ENCODE measurements at places on chromosomes 13 and 19.
A peak's percentile ranks its signal among the peaks of the same experiment; 100 is the strongest.

- DNase-seq = peak; percentile 71
Measured at GRCh38 chr19:33193865-33194362, at the start of gene LRP3. TSS of gene LRP3 (plus strand) at chr19:33194330. CDS start at chr19:33194786, 456 bp downstream.

- DNase-seq = no peak
Measured at GRCh38 chr13:24619282-24619681, 60.9 kb upstream of the ATP12A start.

DNA sequence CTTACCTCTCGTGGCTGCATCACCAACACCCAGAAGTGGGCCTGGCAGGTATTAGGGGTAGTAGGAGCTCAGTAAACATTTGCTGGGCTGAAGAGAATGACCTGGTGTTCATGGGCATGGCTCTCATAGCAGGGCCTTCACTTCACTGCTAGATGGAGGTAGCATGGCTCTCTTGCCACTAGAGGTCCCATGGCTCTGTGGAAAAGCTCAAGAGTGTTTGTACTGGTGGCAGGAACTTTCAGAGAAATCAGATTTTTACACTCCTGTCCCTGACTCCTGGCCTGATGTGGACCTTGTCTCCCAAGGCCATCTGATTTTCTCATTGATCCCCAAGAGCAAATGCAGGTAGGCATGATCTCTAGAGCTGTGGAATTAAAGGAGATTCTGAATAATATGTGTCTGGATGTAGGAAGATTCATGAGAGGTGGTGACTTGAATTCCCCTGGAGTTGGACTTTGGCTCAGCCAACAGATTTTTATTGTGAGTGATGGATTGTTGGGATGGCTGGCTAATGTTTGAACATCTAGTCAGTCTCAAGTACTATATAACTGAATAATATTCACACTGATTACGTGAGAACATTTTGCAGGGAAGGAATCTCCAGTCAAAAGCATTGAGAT is 5.7 kb downstream of the ZNF574 start:
- DNase-seq = no peak

- no peak for DNase-seq
Measured at GRCh38 chr13:93614776-93615175, 388.2 kb downstream of the GPC6 start.

DNA sequence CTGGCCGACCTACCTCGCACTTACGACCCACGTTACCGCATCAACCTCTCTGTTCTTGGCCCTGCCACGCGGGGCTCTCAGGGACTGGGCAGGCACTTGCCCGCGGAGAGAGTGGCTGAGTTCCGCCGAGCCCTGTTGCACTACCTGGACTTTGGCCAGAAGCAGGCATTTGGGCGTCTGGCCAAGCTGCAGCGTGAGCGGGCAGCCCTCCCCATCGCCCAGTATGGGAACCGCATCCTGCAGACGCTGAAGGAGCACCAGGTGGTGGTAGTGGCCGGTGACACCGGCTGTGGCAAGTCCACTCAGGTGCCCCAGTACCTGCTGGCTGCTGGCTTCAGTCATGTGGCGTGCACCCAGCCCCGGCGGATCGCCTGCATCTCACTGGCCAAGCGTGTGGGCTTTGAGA is 4.2 kb downstream of the DHX34 start:
- no peak for DNase-seq

DNA sequence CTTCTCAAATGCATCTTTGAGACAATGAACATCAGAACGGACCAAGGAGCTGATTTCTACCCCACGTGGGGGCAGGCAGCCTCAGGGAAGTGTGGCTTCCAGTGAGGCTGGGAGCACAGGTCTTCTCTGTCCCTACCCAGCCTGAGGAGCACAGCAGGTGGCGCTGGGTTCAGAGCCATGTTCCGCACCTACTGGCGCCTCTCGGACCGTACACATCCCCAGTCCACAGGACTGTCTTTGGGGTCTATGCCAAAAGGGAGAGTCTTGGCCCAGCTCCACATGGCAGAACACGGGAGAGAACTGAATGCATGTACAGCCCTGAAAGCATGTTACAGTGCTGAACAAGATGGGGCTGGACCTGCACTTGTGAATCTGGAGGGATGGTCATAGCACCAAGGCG is 22.6 kb downstream of the SUGP1 start:
- no peak for DNase-seq

GRCh38 chr19:17889609-17890214 is 18.0 kb downstream of the SLC5A5 start:
- peak; percentile 77 for DNase-seq

DNA sequence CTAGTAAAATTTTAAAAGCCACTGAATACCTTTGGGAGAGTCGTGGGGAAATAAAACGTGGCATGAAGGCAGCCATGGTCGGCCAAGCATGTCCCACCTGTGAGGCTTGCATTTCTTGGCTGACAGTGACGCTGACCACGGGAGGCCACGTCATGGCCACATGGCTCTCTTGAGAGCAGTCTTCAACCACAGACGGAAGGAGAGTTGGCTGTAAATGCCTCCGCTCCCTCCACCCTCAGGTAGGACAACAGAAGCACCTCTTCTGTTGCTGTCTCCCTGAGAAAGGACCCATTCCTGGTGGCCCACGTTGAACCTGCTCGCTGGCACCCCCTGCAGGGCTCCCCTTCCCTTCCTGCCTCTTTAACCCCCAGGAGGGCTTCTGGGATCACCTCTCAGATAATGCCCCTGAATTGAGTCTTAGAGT is 10.6 kb upstream of the LRRC25 start:
- DNase-seq = no peak

GRCh38 chr13:94950303-94950702 is 238.0 kb upstream of the SOX21 start:
- no peak for DNase-seq

DNA sequence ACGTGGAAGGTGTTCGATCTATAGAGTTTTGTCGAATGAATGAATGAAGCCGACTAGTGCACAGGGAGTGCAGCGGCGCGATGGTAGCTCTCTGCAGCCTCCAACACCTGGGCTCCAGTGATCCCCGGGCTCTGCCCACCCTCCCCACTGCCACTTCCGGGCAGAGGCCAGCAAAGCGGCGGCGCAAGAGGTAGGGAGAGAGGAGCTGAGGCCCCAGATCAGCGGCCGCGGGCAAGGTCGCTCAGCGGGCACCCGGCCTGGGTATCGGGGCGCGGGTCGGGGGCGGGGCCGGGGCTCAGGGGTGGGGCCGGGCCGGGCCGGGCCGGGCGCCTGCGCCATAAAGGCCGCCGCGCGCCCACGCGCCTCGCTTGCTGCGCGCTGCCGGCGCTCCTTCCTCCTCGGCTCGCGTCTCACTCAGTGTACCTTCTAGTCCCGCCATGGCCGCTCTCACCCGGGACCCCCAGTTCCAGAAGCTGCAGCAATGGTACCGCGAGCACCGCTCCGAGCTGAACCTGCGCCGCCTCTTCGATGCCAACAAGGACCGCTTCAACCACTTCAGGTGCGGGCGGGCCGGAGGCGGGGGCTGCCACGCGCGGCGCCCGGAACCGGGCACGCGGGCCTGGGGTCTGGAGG is at the start of gene GPI:
TSS of gene GPI (plus strand) at position 367 of the 633 bp plus-strand sequence. CDS start at position 438, 71 bp downstream.
- DNase-seq = peak; percentile 70

GRCh38 chr13:113763254-113763653 is 4.2 kb downstream of the TMEM255B start:
- no peak for DNase-seq

- peak; percentile 95 for DNase-seq
Measured at GRCh38 chr19:49421039-49421877, 2.0 kb downstream of the PTH2 start.

GRCh38 chr19:13850910-13851733 is 25.8 kb upstream of the NANOS3 start:
- no peak for DNase-seq

DNA sequence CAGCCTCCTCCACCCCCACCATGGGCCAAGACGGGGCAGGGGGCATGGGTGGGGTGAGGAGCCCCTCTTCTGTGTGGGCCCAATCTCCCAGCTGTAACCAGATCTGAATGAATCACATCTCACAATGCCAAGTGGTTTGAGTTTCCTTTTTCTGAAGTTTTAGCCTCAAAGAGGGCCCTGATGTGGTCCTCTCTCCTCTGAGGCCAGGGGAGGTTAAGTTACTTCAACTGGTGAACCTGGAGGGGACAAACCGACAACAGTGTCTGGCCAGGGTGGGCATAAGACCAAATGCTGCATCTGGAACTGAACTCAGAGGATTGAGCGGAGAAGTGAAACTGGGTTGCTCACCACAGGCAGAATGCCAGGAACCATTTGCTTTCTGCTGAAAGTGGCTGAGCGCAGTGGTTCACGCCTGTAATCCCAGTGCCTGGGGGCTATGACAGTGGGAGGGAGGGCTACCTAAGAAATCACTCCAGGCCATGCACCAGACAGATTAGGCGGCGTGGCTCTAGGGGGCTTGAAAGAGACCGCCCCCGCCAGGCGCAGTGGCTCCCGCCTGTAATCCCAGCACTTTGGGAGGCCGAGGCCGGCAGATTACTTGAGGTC is 15.4 kb upstream of the IRGC start:
- DNase-seq = no peak

- DNase-seq = no peak
Measured at GRCh38 chr13:39335721-39336120, 267.3 kb downstream of the LHFPL6 start.

- DNase-seq = peak; percentile 76
Measured at GRCh38 chr19:1312767-1313694, 27.4 kb downstream of the EFNA2 start.

GRCh38 chr13:69946511-69946910 is 161.1 kb upstream of the ATXN8OS start:
- no peak for DNase-seq

GRCh38 chr19:16258440-16258903 is 60.8 kb downstream of the AP1M1 start:
- DNase-seq = no peak

- no peak for DNase-seq
Measured at GRCh38 chr13:111013196-111013595, 98.3 kb upstream of the ANKRD10 start.

DNA sequence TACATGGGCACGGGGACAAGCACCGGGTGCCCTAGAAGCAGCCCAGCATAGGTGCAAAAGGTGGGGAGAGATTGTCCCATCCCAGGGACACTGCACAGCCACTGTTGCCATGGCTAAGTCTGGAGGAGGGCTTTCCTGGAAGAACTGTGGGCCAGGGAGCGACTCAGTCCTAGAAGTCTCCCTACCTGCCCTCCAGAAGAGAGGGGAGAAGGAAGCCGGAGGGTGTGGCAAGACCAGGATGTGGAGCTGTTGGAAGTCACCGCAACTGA is 2.3 kb upstream of the FBN3 start:
- no peak for DNase-seq

GRCh38 chr19:18172331-18173053 is 1.1 kb upstream of the IFI30 start:
- no peak for DNase-seq

DNA sequence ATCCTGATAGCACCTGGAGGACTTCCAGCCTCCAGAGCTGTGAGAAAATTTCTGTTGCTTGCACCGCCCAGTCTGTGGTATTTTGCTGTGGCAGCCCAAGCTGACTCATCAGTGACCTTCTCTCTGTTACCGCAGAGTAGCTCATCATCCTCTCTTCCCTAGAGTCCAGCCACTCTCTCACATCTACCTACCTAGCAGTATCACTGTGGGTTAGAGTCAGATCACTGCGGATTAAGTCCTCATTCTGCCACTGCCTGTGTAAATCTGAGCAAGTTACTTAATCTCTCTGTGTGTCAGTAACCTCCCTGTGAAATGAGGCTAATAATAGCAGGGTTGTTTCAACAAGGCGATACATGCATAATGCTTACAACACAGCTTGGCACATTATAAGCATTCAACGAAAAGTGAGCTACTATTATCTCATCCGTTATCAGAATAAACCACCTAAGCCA is 40.3 kb upstream of the USPL1 start:
- DNase-seq = no peak

DNA sequence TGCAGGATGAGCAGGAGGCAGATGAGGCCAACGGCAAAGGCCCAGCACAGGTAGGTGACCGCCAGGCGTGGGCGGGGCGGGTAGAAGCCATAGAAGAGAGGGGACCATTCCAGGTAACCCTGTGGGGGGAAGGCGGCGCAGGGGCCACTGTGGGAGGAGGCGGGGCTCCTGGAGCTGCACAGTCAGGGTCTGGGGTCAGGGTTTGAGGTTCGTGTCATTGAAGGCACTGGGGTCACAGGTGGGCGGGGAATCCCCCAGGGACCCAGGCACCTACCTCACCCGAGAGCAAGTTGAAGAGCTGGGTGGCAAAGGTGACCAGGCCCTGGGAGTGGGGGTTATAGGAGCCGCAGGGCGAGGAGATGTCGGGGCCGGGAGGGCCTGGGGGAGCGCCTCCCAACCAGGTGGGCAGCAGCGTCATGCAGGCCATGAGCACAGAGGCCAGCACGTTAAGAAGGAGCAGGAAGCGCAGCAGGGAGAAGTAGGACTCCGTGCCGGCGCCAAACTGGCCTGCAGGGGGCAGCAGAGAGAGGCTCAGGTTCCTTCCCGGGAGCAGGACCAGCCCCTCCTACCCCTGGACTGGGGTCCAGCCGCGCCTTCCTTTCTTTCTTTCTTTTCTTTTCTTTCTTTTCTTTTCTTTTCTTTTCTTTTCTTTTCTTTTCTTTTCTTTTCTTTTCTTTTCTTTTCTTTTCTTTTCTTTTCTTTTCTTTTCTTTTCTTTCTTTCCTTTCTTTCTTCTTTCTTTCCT is 4.6 kb downstream of the TMC4 start:
- peak; percentile 94 for DNase-seq

DNA sequence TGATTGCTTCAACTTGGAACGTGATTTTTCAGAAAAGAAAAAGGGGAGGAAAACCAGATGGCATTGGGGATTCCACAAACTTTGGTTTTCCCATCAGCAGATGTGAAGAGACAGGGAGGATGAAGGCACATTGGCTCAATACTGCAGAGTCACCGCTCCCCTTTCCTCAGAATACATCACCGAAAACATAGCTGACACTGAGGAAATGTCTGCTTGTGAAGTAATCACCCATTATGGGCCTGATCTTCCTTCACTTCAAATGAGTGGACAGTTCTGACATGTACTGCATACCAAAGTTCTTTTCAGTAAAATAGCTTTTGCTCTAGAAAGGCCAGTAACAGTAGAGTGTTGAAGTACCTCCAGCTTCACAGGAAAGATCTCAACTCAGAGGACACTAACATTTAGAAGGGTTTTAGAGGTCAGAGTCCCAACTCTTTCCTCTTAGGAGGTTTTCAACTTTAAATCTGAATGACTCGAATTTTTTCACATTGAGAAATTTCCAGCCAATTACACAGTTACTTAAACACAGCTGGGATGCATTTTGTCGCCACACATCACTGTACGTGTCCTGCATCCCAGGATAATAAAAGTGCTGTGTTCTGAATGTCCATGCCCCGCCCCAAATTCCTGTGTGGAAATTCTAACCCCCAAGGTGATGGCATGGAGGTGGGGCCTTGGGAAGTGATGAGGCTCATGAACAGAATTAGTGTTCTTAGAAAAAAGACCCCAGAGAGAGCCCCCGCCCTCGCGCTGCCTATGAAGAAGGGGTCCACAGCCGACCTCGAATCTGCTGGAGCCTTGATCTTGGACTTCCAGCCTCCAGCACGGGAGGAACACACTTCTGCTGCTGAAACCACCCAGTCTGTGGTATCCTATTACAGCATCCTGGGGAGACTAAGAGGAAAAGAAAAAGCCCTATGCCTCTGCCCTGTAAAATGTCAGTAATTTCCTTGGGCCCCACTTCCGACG is 77.7 kb downstream of the COL4A1 start:
- DNase-seq = no peak

GRCh38 chr19:21595185-21595584 is 89.8 kb downstream of the ZNF429 start:
- no peak for DNase-seq

- DNase-seq = no peak
Measured at GRCh38 chr13:36752673-36753072, 66.3 kb upstream of the RFXAP start.

All from ecto neural progenitor cell (in vitro differentiated cells).